ENCODE measurements at places on chromosomes 7 and 10.
A peak's percentile ranks its signal among the peaks of the same experiment; 100 is the strongest.

DNA sequence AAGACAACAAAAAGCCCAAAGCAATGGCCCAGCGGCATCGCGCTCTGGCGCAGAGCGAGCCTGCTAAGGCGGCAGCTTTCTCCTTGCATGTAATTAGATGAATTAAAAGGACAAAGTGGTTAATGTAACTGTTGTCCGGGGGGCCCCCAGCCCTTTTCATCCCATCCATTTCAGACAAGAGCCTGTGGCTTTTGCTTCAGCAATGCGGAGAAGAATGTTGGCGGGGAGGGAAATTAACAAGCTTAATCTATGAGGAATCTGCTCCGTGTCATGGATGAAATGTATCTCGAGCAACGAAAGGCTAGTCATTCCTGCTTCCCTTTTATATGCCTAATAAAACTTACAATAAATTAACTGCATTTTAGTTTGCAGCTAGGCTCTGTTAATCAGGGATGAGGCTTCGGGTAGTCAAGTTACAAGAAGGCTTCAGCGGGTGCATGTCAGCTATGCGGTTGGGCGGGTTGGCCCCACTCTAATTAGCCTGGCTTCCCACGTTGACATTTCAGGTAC lies 203.3 kb downstream of the BUB3 start:
- DNase-seq: no peak

DNA sequence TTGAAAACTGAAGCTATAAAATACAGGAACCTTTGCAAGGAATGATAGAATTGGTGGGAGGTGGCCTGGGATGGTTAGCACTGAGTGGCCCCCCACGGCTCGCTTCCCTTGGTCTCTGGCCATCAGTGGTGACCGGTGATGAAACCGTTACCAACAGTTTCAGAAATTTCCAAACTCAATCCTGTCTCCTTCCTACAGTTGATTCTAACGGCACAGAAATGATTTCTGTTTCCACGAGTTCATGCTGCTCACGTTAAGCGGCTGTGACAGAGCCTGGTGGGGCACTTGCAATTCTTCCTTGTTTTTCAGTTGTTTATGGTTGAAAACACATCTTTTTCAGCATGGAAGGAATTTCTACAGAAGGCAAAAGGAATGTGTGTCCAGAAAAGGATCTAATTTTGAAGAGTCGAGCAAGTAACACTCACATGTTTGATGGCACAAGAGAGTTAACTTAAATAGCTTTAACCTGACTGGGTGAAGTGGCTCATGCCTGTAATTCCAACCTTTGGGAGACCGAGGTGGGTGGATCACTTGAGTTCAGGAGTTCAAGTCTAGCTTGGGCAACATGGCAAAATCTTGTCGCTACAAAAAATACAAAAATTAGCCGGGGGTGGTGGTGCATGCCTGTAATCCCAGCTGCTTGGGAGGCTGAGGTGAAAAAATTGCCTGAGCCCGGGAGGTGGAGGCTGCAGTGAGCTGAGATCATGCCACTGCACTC lies 100.1 kb downstream of the DNAJB6 start:
- DNase-seq: no peak

- no peak for DNase-seq
These were observed 52.1 kb downstream of the CAMK1D start for GRCh38 chr10:12401466-12401865.

- peak; percentile 100 for DNase-seq
These were observed 65.5 kb downstream of the PYROXD2 start for GRCh38 chr10:98349508-98349922.

DNA sequence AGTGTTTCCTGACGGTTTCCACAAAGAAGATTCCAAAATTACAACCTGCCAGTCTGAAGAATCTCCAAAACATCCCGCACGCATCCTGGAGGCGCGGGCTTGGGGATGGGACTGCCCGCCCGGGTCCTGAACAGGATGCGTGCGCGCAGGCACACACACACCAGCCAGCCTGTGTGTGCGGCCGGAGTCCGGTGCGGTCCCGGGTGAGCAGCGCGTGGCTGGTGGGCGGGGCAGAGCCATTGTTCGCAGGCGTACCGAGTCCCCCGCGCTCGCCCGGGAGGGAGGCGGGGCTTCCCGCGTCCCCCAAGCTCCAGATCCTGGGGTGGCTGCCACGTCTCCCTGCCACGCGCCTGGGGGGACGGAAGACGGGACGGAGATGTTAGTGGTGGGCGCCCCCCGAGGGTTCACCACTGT lies 675 bp upstream of the SCD start:
- DNase-seq: peak; percentile 77

GRCh38 chr10:52308251-52309031 lies 5.6 kb upstream of the DKK1 start:
- peak; percentile 77 for DNase-seq

DNA sequence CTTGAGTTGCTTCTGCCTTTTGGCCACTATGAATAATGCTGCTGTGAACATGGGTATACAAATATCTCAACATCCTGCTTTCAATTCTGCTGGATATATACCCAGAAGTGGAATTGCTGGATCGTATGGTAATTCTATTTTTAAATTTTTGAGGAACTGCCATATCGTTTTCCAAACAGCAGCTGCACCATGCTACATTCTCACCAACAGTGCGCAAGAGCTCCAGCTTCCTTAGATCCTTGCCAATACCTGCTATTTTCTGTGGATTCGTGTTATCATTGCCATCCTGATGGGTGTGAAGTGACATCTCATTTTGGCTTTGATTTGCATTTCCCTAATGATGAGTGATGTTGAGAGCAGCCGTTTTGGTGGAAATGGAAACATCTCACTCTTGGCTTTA lies 26.7 kb downstream of the FRMD4A start:
- DNase-seq: no peak

DNA sequence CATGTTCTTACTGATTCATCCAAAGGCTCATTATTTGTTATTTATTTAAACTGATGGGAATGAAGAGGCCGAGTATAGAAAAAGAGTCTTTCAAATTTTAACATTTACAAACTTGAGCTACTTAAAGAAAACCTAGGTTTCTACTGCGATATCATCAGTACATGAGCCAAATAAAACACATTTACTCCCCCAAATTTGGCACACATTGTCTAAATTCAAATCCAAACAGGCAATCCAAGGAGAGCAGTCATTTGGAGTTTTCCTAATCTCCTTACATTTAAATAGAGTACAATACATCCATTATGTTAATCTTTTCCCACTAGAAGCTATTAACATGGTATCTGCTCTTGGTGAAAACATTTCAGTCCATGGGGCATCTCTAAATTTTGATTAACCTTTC lies 2.2 kb downstream of the NMT2 start:
- no peak for DNase-seq

DNA sequence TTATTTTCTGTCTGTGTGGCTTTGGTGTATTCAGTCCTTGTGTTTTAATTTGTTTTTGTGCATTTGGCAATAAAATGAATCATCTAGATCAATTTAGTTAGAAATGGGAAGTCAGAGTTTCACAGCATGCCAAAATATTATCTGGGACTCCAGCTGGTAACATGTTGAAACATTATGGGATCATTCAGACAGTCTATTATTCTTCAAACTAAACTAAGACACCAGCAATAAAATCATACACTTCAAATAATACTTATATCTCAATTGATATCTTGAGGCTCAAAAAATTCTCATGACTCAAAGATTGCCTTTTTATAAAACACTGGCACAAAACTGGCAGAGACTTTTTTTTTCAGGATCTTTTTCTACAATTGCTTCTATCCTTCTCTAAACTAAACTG lies 5.8 kb upstream of the RP9 start:
- DNase-seq: no peak

DNA sequence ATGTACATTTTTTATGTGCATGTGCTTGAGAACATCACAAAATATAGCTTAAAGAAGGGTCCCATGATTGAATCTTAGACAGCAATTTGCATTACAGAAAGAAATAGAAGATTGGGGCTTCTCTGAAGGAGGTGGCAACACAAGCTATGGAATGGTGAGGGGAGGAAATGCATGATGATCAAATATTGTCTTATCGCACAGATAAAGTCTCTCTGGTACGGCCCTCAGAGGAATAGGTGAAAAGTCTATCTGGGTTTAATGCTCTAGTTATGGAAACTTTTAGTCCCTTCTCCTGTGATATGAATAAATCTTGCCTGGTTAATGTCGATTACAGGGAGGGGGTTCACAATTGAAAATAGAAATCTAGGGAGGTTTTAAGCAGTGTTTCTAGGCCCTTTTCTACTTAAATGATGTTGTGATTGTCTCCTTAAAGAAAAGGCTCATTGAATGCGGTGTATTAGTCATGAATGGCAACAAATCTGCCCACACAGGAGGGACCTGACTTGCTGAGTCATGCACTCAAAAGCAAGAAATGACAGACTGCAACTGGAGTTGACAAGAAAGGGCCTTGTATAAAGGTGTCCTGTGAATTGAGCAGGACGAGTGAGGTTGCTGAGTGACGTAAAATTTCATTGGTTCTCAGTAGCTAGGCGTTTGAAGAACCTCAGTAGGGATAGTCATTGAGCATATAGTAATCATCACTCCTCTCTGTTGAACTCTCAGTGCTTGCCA lies 133.4 kb upstream of the CSTF2T start:
- DNase-seq: peak; percentile 54

- DNase-seq: peak; percentile 51
These were observed 327.4 kb downstream of the CDK14 start for GRCh38 chr7:90923541-90923997.

GRCh38 chr10:42998481-42999384 lies 78.1 kb upstream of the RET start:
- DNase-seq: no peak

DNA sequence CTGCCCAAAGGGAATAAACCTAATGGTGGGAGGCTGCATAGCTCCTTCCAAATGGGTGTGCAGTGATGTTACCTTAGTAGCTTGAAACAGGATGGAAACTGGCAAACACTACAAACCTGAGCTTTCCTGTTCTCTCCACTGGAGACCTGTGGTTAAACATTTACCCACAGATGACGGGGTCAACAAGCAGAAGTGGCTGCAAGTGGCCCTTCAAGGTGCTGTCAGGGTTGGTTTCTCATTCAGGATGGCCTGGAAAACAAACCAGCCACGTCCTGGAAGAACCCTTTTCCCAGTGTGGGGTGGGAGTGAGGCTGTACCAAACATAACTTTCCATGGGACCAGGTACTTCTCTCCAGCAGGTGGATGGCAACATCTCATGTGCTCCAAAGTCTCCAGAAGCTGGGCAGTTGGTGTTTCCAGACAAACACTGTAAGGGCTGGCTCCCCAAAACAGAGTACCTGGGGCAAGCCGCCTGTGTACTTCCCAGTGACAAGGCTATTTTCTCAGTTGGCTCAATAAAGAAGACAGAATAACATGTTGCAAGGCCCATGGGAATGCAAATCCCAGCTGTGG lies 67.5 kb downstream of the DNAJB9 start:
- no peak for DNase-seq

GRCh38 chr10:11180228-11180627 lies 162.6 kb downstream of the CELF2 start:
- DNase-seq: no peak

DNA sequence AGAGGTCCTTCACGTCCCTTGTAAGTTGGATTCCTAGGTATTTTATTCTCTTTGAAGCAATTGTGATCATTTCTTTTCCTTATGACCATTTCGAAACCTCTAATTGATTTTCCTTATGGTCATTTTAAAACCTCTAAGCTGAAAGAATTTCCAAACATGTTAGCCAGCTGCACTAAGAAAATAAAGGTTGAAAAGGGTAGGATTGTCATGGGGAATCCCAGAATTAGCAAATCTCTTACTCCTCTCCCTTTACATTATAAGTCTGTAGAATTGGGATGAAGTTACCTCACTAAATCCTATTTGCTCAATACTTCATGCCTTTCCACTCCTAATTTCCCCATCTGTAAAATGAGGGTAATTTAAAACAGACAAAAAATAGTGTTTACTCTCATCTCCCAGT lies 79.5 kb downstream of the FAM185A start:
- no peak for DNase-seq

- DNase-seq: peak; percentile 55
These were observed 512.9 kb downstream of the SUGCT start for GRCh38 chr7:40647719-40648118.

DNA sequence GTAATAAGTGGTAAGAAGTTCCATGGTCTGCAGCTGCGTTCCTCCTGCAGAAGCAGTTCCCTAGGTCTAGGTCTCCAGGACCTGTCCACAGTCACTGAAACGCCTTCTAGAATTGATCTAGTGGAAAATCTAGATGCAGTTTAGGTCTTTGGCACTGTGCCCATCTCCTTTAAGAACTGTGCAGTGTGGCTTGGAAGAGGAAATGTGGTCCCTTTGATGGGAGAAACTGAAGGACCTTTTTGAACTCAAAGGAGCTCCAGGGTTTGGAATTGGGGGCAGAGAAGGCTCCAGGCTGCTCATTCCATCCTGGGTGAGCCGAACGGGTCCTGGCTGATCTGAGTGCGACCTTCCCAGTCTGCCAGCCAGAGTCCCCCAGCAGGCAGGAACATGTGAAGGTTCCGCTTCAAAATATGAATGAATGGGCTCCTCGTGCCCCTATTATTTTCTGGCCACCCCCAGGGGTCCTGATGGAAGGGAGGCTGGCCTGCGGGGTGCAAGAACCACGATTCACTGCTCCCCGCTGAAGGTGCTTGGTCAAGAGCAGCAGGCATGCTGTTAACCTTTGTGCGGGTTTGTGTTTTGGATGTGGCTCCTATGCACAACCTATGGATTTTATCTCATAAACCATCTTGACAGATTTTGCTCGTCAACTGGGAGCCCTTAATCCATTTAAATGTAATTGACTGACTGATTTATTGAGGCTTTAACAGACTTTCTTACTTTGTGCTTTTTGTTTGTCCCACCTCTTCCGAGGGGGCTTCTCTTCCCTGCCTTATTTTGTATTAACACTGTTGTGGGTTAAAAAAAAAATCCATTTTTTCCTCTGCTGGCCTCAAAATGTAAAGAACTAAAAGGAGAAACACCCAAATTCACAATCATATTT lies 36.7 kb downstream of the ZNF467 start:
- no peak for DNase-seq

DNA sequence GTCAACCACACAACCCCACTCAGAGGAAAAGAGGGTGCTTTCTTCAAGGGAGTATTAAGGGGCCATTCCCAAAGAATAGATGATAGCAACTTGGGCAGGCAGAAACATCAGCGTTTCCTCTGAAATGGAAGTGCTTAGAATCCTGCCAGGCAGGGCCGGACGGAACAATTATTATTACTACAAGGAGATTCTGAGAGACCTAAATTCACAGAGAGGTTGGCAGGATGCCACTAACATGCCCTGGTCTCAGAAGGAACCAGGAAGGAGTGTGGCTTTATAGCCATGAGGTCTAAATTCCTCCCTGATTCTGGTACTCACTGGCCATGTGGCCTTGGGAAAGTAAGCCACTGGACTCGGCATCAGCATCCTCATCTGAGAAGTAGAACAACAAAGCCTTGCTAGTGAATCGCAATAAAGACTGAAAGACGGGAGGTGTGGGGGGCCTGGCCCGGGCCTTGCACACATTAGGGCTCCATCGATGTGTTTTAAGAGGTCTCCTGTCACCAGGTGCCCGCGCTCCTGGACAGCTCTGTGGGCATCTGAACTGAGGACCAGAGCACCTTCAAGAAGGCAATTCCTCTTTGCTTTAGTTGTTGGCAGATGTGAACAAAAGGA lies 131.5 kb downstream of the OAT start:
- DNase-seq: no peak
